ENCODE measurements at places on chromosomes 1 and 21.

DNA sequence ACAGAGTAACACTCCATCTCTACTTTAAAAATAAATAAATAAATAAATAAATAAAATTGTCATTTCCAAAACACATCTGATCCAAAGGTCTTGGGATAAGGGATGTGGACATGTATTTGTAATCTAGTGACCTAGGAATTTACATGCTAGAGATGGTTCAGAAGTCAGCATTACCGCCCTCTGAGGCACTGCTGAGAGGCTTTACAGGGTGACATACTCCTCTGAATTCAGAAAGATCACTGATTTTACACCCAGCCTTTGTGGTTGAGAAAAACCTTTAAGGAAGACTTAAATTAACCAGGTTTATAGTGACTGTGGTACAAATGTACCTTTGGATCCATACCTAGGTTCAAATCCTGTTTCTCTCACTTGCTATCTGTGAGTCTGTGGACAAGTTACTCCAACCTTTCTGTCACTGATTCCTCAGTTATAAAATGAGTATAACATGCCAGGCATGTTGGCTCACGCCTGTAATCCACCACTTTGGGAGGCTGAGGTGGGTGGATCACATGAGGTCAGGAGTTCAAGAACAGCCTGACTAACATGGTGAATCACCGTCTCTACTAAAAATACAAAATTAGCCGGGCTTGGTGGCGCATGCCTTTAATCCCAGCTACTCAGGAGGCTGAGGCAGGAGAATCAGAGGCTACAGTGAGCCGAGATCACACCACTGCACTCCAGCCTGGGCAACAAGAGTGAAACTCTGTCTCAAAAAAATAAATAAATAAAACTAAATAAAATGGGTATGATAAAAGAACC, 20.1 kb downstream of the OSBPL9 start:
- no peak for DNase-seq

GRCh38 chr1:59408608-59409240, 111.8 kb downstream of the FGGY start:
- DNase-seq = no peak

DNA sequence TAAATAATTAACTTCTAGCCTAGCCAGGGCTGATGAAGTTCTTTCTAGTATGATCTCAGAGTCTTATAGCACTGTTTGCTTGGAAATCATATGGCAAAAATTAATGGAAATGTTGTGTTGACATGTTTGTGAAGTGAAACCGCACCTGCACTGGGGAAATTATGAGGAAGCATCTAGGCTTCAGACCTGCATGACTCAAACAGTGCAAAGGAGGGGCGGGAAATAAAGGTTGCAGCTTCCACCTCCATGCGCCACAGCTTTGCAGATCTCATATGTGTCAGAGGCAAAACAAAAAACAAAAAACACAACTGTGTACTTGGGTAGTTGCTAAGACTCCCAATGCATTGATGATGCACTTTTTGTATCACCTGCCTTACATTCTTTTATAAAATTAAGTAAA, 1080.6 kb downstream of the PLA2G4A start:
- DNase-seq = no peak

GRCh38 chr1:152972196-152972886, 1.9 kb downstream of the SPRR4 start:
- no peak for DNase-seq

DNA sequence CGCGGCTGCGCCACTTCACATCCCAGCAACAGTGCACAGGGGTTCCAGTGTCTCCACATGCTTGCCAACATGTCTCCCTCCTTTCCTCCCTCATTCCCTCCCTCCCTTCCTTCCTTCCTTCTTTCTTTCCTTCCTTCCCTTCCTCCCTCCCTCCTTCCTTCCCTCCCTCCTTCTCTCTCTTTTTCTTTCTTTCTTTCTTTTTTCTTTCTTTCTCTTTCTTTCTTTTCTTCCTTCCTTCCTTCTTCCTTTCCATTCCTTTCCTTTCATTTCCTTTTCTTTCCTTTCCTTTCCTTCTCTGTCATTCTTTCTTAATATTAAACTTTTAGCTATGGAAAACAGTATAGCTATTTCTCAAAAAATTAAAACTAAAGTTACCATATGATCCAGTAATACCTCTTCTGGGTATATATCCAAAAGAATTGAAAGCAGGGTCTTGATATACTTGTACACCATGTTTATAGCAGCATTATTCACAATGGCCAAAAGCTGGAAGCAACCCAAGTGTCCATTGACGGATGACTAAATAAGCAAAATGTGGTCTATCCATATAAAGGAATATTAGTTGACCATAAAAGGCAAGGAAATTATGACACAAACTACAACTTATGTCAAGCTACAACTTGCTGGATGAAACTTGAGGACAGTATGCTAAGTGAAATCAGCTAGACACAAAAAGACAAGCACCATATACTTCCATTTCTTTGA, 55.0 kb upstream of the TLR5 start:
- no peak for DNase-seq

DNA sequence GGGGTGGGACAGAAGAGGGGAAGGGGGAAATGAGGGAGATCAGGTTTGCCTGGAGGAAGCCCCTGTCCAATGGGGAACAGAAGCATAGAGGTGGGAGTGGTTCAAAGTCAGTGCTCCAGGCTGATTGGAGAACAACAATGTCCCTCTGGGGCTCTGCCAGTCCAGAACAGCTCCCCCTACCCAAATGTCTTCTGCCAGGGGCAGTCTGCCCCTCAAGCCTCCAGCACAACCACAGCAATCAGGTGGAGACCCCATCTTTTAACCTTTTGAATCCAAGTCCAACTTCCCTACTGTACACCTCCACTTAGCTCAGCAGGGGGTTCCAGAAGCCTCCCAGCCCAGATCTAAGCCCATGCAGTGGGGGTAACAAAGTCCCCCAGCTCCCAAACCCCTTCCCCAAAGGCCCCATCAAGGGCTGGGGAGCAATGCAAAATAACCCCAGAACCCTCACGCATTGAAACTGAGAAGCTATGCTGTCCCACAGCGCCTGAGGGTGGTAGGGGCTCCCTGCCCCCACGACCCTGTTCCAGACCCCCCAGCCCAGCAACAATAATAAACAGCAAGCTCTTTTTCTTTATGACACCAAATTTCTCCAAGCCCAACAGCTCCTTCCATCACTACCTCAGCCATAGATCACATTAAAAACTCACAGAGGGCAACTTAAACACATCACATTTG, 3.3 kb downstream of the AHDC1 start:
- DNase-seq = peak; percentile 75

- no peak for DNase-seq
Measured at GRCh38 chr1:170240409-170240808, 94.7 kb downstream of the NTMT2 start.

- no peak for DNase-seq
Measured at GRCh38 chr21:39097335-39097861, 85.9 kb downstream of the PSMG1 start.

- DNase-seq = no peak
Measured at GRCh38 chr1:35220976-35221375, 28.0 kb upstream of the SFPQ start.

GRCh38 chr1:89279011-89279466, 6.4 kb upstream of the GBP5 start:
- no peak for DNase-seq

- peak; percentile 29 for DNase-seq
Measured at GRCh38 chr1:5849550-5849949, 142.7 kb downstream of the NPHP4 start.

DNA sequence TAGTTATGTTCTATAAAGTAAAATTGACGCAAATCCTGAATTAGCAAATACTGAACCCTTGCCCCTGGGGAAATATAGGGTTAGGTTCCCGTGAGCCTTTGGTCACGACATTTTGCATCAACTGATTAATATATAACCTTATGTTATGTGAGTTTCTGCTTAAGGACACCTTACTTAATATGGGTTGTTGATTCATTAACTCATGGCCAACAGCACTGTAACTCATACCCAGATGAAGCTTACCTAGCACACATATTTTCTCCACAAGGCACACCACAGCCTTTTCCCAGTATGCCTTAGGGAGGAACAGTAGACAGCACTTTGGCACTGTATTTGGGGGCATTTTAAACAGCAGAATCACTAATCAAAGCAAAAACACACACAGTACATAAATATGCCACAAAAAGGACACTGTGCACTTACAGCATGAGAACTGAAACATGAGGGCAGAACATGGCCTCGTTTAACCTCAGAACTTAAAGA, 15.1 kb downstream of the INAVA start:
- DNase-seq = no peak

GRCh38 chr1:184805667-184806295, 51.1 kb upstream of the EDEM3 start:
- DNase-seq = peak; percentile 92

DNA sequence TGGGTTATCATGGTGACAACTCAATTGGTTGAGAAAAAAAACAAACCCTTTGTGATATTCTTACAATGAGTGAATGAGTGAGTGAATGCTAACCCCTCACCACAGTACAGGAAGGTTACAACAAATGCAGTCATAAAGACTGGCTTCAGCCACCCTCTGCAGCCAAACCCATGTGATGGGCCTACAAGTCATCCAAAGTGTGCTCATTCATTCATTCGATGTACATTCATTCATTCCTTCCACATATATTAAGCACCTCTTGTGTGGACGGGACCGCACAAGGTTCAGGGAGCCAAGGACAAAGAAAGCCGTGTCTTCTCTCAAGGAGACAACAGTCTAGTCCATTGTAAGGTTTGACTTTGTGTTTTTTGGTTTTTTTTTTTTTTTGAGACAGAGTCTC, 49.4 kb downstream of the WDR4 start:
- DNase-seq = no peak

- peak; percentile 88 for DNase-seq
Measured at GRCh38 chr1:36366091-36366661, 19.5 kb downstream of the STK40 start.
